ENCODE measurements at places on chromosomes 12 and 14.

- no peak for DNase-seq
These were observed 17.8 kb downstream of the FBXL14 start for GRCh38 chr12:1576410-1577241.

DNA sequence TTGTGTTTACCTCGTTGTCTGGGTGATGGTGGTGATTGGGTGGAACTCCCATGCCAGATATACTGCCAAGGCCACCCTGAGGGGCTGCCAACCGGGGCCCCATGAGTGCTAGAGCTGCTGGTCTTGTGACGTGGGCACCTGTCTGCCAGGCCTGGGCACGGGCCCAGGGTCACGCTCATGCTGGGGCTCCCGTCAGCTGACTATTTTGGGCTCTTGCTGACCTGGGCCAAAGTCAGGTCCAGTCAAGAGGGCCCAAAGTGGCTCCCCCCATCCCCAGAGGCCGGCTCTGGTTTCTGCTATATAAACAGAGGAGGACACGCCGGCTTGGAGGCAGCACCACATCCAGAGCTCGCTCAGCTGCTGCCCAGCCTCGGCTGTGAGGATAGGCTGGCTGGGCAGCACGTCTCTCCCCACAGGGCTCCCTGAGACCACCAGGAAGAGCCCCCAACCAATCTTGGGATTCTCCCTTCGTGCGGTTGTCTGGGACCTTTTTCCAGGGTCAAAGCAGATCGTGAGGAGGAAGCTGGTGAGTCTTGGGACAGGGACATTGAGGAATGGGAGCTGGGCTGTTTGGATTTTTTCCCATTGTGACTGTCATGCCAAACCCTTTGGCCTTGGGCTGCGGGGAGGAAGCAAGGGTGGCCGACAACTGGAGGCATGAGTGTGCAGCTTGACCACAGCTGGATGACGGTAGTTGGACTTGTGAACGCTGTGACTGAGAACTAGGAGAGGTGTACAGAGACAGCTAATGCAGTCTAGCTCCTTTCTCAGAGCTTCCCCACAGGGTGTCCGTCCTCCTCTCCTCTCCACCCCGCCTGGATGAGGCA, 7.6 kb upstream of the NR4A1 start:
- DNase-seq = no peak

GRCh38 chr14:99675951-99676350, 8.1 kb upstream of the CYP46A1 start:
- DNase-seq = no peak

GRCh38 chr14:93706360-93706955, 81.8 kb downstream of the PRIMA1 start:
- no peak for DNase-seq

DNA sequence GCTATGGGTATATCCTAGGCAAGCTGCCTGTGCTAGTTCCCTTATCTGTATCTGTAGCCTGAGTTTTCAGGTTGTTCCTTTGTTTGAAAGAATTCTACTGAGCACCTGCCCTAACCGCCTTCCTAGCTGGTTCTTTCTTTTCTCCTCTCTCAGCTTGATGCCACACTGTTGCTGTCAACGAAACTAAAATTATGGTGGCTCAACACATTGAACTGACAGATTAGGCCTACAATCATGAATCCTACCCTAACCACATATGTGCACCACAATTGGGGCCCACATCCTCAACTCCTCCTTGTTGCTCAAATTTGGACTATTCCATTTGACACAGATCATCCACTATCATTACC, 36.2 kb upstream of the RESF1 start:
- no peak for DNase-seq

GRCh38 chr12:71940068-71940467, 1.4 kb downstream of the TPH2 start:
- DNase-seq = no peak

Data from activated CD8-positive, alpha-beta memory T cell treated with anti-CD3 and anti-CD28 coated beads, Interleukin-2, amount 50 U/mL, for 4 hours (primary cell).